ENCODE measurements at places on chromosomes 4 and X.
A peak's percentile ranks its signal among the peaks of the same experiment; 100 is the strongest.

DNA sequence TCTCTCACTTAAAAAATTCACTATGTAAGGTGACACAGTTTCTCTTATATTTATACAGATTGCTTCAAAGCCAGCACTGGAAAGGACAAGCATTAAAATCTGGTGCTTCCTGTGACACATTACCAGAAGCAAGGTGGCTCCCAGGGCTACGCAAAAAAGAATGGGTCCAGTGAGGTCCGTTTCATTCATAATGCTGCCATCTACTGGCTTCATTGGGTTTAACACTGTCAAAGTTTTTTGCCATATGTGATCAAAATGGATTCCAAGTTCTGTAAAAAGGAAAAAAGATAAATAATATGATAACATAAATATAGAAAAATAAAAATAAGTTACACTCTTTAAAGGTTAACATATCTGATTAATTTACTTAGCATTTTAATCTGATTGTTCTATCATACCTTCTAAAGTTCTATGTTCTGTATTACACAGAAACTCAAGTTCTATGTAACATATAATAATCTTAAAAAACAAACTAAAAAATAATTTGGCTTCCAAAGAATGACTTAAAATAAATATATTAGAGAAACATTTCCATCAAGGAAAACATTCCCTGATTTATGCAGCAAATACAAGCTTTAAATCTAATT lies 22.1 kb downstream of the YIPF7 start:
- DNase-seq = no peak

- no peak for DNase-seq
Measured at GRCh38 chr4:112859456-112860184, 189.8 kb upstream of the ANK2 start.

DNA sequence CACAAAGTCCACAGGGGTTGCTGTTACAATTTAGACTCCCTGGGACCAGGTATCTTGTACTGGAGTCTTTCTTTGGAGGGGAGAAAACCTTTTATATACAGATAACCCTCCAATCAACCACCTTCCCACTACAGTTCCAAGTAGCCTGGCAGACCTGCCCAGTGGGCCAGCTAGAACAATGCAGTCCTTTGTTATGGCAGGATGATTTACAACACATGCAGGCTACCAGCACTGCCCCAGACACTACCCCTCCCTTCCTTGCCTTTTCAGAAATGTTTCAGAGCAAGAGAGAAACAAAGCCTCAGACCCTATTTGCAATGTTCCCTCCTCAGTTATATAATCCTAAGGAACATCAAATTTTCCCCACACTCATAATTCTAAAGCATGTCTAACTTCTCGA lies 11.1 kb downstream of the RASL11B start:
- no peak for DNase-seq

DNA sequence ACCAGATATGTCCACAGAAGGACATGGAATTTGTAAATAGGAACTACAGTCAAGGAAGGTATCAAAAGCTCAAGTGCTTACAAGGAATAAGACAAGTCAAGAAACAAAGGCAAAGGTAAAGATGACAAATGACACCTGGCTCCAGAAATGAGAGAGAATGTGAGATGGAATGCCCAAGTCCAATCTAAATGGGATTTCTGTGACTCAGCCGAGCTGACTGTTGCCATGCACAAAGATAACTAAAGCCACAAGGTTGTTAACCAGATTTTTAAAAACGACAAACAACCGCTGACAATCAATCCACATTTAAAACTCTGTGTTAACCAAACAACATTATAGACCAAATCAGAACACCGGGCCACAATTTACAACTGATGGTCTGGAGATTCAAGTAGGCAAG lies 1.1 kb downstream of the NFXL1 start:
- no peak for DNase-seq

- no peak for DNase-seq
Measured at GRCh38 chr4:69056921-69057550, 39.2 kb upstream of the UGT2B7 start.

GRCh38 chr4:127291316-127291715 lies 341.4 kb upstream of the INTU start:
- no peak for DNase-seq

DNA sequence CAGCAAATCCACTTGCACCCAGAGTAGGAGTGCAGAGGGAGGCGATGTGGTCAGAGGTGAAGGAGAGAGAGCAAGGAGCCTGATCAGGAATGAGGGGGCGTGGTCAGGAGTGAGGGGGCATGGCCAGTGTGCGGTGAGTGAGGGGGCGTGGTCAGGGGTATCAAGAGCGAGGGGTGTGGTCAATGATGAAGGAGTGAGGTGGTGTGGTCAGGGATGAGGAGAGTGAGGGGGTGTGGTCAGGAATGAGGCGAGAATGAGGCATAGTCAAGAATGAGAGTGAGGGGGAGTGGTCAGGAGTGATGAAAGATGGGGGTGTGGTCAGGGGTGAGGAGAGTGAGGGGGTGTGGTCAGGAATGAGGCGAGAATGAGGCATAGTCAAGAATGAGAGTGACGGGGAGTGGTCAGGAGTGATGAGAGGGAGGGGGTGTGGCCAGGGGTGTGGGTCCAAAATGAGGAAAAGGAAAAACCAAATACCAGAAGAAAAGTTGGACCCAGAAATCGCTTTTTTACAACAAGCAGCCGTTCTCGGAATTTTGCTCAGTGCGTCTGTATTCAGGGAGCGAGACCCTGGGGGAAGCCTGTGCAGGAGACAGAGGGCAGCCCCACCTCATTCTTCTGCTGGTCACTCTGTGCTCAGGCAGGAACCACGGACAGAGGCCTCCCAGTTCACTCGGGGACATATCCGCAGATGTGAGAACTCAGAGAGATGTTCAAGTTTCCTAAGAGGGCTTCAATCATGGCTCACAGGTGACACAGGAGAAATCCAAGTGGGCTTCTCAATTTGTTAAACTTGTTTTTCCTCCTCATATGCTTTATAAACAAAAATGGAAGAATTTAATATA lies 47.5 kb downstream of the MAGEA1 start:
- DNase-seq = no peak

- no peak for DNase-seq
Measured at GRCh38 chr4:38320343-38320695, 343.7 kb upstream of the KLF3 start.

- DNase-seq = no peak
Measured at GRCh38 chr4:184028561-184029374, 123.7 kb downstream of the STOX2 start.

DNA sequence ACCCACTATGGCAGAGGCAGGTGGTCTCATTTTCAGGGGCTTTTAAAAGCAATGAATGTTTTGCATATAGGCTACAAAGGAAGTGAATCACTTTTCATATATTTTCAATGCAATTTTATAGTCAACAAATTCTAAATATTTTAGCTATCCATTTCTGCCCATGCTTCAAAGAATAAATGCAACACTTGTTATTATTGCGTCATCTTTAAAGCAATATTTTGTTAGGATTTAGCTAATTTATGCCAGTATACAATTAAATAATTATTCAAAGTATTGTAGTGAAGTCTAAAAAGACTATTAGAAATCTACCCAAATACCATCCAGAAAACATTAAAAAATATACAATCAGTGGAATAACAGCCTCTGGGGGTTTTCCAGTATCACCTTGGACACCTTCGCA lies 509.1 kb upstream of the SPANXN1 start:
- DNase-seq = no peak

DNA sequence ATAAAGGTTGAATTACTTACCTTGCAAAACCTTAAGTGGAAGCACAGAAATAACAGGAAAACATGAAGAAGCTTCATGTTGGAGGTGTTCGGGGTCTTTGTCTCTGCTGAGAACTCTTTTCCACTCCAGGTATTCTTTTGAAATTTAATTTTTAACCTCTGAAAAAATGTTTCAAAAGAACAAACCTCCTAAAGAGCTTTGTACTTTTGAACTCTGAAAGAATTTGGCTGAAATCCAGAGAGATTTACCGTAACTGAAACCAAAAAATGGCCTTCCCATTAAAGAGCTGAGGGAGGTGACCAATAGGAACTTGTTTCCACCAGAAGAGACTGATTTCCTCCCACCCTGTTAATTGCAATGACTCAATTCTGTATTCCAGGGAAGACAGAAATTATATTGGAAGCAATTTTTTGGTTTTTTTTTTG lies at the start of gene CFI:
Gene CFI, minus strand, starts transcription at position 105 of the 425 bp plus-strand sequence. Its CDS starts 28 bp downstream, at position 77.
- no peak for DNase-seq

- no peak for DNase-seq
Measured at GRCh38 chrX:30278365-30278764, 30.8 kb downstream of the NR0B1 start.

- DNase-seq = no peak
Measured at GRCh38 chr4:55765070-55765469, 54.5 kb upstream of the EXOC1L start.

GRCh38 chrX:52078131-52078530 lies 9.1 kb upstream of the MAGED4B start:
- no peak for DNase-seq

- no peak for DNase-seq
Measured at GRCh38 chr4:80138551-80139538, 58.5 kb upstream of the PRDM8 start.

- DNase-seq = peak; percentile 18
Measured at GRCh38 chr4:8828869-8829268, 42.8 kb downstream of the HMX1 start.

GRCh38 chrX:72123471-72124185 lies 8.1 kb downstream of the RTL5 start:
- DNase-seq = no peak

DNA sequence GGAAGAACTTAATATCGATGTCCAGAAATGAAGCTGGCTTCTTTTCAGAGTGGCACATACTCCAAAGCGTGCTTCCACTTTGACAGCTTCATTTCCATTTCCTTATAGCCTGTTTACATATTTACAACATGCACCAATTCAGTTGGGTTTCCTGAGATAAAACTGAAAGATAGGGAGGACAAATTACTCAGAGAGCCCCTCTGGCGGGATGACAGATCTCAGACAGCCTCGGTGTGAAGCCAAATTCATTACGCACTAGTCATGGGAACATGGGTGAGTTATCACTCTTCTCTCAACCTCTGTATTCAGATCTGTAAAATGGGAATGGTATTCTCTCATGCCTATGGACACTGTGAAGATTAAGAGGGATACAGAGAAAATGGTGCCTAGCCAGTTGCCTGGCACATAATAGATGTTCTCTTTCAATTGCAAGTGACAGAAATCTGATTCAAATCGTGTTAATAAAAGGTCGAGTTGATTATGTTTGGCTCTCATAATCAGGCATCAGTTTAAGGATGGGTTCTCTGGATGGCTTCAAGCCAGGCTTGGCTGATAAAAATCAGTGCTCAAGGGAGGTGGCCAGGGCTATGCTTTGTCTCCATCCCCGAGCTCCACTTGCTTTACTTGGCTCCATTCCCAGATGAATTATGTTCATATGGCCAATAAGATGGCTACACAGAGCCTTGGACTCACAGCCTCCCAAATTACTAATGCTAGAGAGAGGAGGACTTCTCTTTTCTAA lies 132.2 kb upstream of the C1QTNF7 start:
- no peak for DNase-seq

GRCh38 chr4:39528061-39528465 lies 824 bp upstream of the UGDH start:
- DNase-seq = no peak

DNA sequence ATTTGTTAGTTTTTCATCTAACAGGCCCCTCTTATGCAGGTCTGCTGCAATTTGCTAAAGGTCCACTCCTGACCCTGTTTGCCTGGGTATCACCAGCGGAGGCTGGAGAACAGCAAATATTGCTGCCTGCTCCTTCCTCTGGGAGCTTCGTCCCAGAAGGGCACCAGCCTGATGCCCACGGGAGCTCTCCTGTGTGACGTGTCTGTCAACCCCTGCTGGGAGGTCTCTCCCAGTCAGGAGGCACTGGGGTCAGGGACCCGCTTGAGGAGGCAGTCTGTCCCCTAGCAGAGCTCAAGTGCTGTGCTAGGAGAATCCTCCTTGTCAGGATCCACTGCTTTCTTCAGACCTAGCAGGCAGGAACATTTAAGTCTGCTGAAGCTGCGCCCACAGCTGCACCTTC lies 30.5 kb downstream of the ATRX start:
- DNase-seq = no peak

DNA sequence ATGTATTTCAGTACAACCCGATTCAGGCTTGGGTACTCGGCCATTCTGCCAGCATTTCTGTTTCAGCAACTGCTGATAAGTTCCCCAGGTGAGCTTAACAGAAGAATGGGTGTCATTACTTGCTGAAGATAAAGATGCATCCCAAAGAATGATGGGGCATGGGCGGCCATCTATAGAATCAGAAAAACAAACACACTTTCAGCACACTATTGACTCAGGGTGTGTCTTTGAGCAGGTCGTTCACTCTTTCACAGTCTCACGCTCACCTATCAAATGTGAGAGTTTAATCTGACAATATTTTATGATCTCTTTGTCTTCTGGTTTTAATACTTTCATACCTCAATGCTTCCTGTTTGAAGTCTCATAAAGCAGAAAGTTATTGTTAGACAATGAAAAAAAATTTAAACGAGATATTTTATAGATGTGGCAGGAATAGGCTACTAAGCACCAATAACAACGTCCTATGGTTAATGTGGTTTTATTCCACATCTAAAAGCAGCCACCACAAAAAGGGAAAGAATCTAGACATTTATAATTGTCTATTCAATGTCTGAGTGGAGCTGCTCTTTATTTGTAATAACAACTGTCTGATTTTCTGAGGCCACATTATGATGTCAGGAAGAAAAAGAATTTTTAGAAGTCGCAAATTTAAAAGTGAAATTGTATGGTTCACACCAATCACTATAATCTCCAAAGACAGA lies 17.0 kb downstream of the GASK1B start:
- no peak for DNase-seq

GRCh38 chr4:110394871-110395270 lies 81.1 kb upstream of the ENPEP start:
- DNase-seq = no peak

GRCh38 chr4:159171287-159171686 lies 68.4 kb downstream of the RAPGEF2 start:
- no peak for DNase-seq

DNA sequence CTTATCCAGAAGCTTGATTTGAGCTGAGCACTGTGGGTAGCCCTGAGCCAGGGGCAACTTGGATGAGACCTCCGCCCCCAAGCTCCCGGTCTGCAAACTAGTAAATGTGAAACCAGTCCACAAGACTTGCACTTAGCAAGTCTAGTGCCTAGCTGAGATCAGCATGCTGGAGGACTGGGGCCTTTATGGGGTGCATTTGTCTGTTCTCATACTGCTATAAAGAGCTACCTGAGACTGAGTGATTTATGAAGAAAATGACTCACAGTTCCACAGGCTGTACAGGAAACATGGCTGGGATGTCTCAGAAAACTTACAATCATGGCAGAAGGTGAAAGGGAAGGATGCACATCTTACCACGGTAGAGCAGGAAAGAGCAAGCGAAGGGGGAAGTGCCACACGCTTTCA lies 42.1 kb upstream of the HOPX start:
- no peak for DNase-seq

GRCh38 chr4:55458611-55459010 lies 62.9 kb downstream of the TMEM165 start:
- no peak for DNase-seq

- DNase-seq = no peak
Measured at GRCh38 chr4:55446578-55446922, 50.8 kb downstream of the TMEM165 start.

GRCh38 chr4:143257356-143257755 lies 72.6 kb downstream of the USP38 start:
- no peak for DNase-seq

Measured in suprapubic skin (tissue), 4 donors.